COR-L47 (cell line): ENCODE measurements at places on chromosomes 16 and 17.

DNA sequence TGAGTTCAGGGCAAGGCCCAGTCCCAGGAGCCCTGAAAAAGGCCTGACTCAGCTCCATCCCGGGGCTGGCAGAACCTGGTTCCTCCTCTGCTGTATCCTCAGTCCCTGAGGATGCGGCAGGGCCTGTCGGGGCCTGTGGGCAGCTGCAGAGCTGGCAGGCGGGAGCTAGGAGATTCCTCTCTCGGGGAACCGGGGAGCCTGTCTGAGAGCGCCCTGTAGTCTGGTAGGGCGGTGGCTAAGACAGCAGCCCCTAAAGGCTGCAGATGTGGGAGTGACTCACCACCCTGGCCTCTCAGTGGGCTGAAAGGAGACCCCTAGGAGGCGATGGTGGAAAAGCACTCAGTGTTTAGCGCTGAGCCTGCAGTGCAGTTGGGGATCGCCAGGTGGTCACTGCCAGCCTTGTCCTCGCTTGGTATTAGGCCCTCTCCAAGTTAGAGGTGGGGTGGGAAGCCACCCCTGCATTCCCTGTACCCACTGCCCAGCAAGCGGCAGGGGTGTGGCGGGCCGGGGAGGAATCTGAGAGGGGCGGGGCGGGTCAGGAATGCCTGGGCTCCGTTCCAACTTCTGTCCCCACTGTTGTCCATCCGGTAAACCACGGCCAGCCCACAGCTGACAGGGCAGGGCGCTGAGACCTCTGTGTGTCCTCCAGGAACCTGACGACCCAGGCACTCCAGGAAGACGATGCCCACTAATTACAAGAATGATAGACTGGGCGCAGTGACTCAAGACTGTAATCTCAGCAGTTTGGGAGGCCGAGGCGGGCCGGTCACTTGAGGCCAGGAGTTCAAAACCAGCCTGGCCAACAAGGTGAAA lies 29.5 kb upstream of the CDH1 start:
- no peak for DNase-seq

DNA sequence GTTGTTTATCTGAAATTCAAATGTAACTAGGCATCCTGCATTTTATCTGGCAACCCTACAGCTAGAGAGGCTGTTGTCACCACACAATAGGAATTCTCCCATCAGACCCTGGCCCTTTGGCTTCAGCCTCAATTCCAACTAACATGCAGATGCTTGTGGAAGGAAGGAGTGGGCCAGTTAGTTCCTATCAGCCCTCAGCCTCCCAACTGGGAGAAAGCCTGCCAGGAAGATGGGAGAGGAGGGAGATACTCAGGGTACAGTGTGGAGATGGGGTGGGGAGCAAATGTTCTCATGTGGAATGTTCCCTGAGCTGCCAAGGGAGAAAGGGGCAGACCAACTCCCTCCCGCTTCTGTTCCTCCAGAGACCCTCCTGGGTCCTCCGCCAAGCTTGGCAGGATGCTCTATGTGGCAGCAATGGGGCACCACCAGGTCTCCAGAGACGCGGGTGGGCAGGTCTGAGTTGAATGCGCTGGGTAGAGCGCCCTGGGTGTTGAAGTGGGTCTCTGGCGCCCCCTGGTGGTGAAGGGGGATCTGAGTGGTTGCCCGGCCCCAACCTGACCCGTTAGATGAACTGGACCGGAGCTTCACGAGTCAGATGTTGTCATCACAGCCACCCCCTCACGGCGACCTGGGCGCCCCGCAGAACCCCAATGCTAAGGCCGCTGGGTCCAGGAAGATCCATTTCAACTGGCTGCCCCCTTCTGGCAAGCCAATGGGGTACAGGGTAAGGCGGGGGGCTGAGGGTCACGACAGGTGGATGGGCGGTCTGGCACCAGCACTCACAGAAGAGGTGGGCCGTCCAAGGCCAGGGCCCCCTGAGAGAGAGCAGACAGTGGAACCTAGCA lies 15.2 kb downstream of the GALK1 start:
- DNase-seq, result peak; percentile 78

DNA sequence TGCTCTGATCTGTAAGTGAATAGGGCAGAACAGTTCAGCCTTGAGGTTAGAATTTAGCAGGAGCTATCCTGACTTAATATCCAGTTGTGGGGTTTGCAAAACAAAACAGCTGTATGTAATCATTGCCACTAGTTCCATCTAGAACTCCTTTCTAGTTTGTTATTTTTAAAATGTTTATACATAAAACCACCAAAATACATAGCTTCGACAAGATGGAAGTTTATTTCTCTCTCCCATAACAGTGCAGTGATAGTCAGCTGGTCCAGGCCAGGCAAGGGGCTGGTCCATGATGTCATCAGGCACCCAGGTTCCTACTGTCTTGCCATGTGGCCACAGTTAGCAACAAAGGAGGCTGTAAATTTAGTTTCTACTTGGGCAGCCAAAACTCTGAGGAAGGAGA lies 10.5 kb upstream of the PLK1 start:
- DNase-seq, result no peak

- no peak for DNase-seq
Observed at GRCh38 chr16:56787167-56787566, 57.2 kb downstream of the NUP93 start.

DNA sequence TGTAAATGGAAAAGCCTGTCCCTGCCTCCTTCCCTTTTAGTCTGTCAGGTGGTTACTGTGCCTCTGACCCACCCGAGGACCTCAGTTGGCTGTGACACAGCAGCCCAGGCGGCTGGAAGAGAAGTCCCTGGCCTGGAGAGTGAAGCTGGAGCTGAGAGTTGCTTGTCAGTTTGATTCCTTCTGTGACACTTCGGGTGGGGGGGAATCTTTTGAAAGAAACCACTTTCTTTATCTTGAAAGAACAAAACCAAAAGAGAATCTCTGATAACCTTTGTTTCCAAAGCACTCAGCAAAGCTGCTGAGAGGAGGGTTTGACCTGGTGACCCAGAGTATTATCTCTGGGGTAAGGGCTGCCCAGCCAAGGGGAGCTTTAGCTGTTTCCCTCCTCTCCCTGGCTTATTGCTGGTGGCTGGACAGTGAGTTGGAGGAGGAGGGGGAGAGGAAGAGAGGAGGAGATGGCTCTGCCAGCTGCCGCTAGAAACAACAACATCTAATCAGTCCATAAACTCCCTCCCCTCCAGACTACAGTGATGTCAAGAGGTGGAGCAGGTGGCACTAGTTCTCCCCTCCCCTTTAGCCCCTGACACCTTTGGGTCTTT lies 34.0 kb downstream of the YPEL2 start:
- peak; percentile 21 for DNase-seq

DNA sequence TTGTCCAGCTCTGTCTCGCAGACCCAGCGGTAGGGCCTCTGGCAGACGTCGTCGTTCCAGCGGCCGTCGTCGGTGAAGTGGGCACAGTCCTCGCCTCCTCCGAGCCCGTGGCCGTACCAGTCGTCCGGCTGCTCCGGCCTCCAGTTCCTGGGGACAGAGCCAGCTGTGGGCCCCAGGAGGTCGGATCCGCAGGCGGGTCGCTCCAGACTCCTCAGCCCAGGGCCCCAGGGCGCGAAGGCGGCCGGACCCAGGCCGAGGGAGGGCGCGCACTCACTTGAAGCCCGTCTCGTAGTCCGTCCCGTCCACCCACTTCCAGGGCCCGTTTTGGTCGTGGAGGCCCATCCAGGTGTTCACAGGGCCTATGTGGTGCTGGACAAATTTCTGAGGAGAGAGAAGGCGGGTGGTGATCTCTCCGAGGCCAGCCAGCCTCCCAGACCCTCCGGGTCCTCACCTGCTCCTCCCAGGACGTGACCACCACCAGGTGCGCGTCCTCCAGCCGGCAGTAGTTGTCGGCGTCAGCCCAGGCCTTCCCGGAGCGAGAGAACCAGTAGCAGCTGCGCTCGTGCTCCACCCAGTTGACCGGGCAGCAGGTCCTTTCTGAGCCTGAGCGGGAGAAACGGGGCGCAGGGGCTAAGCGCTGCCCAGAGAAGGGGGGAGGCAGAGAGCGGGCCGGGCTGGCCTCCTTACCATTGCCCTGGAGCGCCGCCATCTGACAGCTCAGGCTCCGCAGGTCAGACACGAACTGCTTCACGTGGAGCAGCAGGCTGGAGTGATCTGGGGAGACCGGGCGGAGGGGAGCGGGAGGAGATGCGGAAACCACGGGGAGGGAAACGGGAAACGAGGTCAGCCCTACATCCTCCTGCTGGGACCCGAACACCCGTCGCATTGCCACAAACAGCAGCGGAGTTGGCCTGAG lies 5.2 kb downstream of the ASGR1 start:
- DNase-seq, result no peak

GRCh38 chr17:40564883-40565768 lies at the start of gene CCR7:
Gene CCR7 (minus strand): TSS chr17:40565472. CDS start chr17:40565409, 63 bp downstream.
- no peak for DNase-seq

GRCh38 chr17:63066158-63066813 lies 100.3 kb downstream of the TANC2 start:
- no peak for DNase-seq

DNA sequence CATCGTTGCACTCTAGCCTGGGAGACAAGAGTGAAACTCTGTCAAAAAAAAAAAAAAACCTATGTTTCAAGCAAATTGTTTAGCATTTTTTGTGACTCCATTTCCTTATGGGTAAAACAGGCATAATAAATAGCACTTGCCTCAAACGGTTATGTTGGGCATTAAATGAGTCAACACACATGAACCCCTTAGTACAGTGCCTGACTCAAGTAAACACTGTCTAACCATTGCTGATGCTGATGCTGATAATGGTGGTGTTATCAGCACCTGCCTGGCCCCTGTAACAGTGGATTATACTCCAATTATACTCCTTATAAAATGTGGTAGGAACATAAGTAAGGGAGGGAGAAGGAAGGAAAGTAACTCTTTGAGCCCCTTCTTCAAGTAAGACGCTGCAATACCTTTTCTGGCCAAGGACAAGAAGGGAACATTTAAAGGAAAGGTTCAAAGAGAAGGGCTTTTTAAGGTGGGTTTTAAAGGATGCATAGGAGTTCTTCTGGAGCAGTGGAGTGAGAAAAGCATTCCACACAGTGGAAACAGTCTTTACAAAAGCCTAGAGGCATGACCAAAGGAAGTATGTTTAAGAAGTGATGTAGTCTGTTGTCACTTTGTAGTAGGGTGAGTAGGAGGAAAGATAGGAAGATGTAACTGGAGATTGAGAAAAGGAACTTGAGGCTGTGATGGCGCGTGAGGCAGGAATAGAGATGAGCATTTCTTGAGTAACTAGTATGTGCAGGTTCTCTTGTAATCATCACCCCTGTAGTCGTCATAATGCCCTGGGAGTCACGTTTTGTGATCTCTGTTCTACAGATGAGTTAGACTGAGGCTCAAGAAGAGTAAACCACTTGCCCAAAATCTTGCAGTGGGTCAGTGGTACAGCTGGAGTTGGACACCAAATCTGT lies 4.3 kb downstream of the SCNN1B start:
- no peak for DNase-seq

DNA sequence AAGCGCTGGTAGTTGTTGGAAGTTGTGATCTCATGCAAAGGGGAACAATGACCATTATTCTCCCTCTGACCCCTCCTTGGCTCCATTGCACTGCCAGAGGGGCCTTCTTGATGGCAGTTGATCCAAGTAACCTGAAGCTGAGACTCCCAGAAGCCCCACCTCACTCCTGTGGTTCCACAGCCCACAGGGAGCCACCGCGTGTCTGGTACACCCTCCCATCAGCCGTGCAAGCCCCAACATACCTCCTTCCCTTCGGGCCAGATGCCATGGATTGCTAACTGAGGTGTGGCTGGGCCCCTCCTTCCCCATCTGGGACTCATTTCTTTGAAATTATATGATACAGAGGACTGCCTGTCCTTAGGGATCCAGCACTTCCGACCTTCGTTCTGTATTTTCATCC lies 17.8 kb downstream of the SAP30BP start:
- DNase-seq, result no peak

DNA sequence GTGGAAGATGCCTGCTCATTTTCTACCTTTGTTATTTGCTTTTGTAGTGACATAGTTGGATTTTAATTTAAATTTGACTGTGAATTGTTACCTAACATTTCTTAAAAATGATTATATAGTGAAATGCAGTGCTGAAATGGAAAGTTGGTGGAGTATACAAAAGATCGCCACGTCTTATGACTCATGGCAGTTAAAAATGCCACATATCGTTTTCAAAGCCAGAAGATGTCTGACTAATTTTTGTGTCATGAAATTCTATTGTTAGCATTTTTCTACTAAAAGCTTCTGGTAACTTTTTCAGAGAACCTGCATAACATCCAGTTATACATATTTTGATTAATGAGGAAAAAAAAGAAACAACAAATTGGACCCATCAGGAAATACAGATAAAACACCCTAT lies 20.6 kb downstream of the MAP2K4 start:
- no peak for DNase-seq

GRCh38 chr17:8806926-8807550 lies 7.9 kb upstream of the MFSD6L start:
- DNase-seq, result no peak

- no peak for DNase-seq
Observed at GRCh38 chr16:15988268-15989013, 39.0 kb downstream of the ABCC1 start.

- DNase-seq, result no peak
Observed at GRCh38 chr16:85027958-85028684, 526 bp downstream of the KIAA0513 start.

DNA sequence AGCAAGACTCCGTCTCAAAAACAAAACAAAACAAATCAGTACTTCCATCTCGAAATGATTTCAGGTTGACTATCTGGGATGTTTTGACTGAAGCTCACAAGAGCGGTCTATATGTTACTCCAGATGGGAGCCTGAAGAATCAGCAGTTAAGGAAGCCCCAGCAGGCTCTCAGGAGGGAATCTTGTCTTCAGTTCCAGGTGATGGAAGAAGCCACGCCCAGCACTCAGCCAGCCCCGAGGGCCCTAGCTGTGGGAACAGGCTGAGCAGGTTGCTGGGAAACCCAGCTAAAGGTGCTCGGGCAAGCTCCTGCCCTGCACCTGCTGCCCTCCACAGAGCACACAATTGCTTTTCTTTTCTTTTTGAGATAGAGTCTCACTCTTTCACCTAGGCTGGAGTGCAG lies 32.4 kb downstream of the WIPI1 start:
- peak; percentile 37 for DNase-seq
